ENCODE measurements at places on chromosomes 1 and 21.

- no peak for DNase-seq
These were observed 96.7 kb downstream of the DYRK1A start for GRCh38 chr21:37463083-37463801.

GRCh38 chr1:35570589-35571137 is 2.5 kb upstream of the TFAP2E start:
- no peak for DNase-seq

- no peak for DNase-seq
These were observed 34.0 kb downstream of the TMEM53 start for GRCh38 chr1:44640200-44640853.

GRCh38 chr1:9603766-9604753 is 15.3 kb downstream of the TMEM201 start:
- DNase-seq = no peak

GRCh38 chr1:207032528-207033017 is at the start of gene C1orf116:
Gene C1orf116, minus strand, starts transcription at chr1:207032756. Its CDS starts 5,158 bp downstream, at chr1:207027598.
- DNase-seq = no peak

GRCh38 chr1:151799179-151800022 is 5.8 kb downstream of the LINGO4 start:
- DNase-seq = no peak

GRCh38 chr1:185487936-185488335 is 170.9 kb upstream of the IVNS1ABP start:
- no peak for DNase-seq

- no peak for DNase-seq
These were observed 47.5 kb downstream of the AGPAT3 start for GRCh38 chr21:43912500-43912899.

GRCh38 chr1:186188004-186188539 is 187.0 kb downstream of the TPR start:
- DNase-seq = no peak

DNA sequence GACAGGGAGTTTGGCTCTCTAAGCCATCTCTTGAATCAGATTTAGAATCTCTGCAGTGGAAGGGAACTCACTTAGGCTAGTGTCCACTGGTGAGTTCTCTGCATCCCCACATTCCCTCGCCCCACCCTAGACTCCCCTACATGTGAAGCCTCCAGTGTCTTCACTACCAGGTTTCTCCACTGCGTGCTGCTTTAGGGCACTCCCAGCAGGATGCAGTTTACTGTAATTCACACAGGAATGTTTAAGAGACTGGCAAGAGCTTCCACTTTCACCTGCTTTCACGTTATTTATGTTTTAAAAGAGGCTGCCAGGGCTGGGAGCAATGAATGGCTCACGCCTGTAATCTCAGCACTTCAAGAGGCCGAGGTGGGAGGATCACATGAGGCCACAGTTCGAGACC is 60.2 kb downstream of the KAZN start:
- DNase-seq = no peak

DNA sequence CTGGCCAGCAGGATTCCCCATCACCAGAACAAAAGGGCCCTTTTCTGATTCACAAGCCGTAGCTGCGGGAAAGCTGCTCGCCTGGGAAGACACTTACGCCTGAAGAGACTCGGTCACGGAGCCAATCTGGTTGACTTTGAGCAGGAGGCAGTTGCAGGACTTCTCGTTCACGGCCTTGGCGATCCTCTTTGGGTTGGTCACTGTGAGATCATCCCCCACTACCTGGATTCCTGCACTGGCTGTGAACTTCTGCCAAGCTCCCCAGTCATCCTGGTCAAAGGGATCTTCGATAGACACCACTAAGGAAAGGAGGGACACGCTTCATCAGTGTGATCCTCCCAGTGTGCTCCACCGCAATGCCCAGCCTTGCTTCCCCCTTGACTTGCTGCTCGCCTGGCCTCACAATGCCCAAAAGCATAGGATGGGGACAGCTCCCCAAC is 14.7 kb downstream of the ENO1 start:
- DNase-seq = no peak

DNA sequence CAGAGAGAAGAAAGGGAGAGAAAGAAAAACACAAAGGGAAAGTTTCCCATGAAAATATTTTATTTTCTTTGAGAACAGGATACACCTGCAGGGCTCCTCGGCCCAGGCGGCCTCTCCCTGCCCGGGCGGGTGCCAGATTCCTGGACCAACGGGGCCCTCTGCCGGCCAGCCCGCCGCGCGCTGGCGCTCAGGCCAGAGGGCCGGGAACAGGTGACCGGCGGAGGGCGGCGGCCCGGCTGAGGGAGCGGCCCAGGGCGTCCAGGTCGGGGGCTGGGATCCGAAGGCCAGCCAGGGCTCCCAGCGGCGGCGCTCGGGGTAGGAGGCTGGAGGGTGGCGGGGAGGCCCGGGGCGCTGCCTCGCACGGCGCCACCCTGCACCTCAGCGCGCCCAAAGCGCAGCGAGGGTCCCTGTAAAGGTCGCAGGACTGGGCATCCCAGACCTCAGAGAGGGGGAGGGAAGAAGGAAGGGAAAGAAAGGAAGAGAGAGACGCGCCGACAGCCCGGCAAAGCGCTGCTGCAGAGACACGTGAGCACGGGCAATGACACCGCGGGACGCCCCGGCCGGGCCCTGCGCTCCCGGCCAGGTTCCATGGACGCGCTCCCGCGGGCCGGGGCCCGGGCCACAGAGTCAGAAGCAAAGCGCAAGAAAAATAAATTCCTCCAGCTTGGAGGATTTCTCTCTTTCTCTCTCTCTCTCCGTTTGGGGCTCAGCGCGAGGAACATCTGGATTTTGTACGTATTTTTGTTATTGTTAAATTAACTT is 927 bp downstream of the WNT9A start:
- no peak for DNase-seq

DNA sequence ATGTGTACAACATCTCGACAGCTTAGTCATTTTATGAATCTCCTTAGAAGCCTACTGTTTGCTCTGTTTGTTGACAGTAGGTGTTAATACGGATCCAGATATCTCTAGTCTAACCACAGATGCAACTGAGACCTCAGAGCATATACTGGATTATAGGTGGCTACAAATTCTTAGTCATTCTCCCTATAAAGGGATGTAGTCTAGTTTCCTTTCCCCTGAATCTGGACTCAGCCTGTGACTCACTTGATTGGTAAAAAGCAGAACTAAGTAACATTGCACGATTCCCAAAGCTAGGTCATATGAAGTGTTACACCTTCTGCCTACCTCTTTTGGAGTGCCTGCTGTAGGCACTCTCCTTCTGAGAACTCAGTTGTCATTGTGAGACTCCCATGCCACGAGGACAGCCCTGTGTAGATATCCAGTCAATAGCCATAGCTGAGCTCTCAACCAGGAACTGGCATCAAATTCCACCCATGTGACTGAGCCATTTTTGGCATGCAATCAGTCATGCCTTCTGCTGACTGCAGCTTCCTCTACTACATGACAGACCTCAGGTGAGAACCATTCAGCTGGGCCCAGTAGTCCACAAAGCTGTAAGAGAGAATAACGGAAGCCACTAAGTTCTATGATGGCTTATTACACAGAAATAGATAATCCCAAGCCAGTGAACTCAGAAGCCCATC is 135.9 kb upstream of the CHRM3 start:
- DNase-seq = no peak

DNA sequence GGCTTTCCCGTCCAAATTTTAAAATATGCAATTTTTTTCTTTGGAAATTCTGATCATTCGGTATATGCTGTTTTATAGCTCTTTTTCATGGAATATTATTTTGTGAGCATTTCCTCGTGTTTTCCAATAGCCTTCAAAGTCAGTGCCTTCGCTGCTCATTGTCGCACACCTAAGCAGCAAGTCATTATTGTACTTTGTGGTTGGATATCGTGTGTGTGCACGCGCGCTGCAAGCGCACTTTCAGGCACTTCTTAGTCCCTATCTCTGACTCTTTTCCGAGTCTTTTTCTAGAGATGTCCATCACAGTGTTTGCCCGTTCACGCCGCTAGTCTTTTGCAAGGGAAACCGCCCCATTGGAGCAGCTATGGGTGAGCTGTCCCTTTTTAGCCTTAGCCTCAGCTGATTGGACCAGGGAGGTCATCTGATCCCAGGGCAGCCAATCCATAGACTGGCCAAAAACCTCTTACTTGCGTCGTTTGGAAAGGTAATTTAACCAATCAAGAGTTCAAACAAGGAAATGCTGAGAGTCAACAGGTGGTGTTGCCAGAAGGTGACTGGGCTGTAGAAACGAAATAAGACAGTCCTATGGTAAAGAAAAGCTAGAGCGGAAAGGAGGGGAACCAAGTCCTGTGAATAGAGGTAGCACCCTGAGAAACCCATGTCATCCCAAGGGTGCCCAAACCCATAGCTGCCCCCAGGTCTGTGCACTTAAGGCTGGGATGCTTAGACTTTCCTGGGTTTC is 710 bp upstream of the HYI start:
- peak; percentile 19 for DNase-seq

DNA sequence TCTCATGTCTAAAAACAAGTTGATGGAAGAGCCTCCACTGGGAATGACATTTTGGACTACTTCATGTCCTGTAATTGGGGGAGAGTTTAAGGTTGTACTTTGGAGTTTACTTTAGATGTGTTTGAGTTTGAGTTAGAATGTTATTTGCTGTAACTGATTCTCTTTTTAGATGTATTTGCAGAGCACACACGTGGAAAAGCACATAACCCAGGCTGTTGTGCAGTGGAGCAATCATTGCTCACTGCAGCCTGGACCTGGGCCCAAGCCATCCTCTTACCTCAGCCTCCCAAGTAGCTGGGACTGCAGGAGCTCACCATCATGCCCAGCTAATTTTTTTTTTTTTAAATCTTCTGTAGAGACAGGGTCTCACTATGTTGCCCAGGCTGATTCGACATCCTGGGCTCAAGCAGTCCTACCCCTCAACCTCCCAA is 36.7 kb upstream of the SH3D21 start:
- DNase-seq = no peak

DNA sequence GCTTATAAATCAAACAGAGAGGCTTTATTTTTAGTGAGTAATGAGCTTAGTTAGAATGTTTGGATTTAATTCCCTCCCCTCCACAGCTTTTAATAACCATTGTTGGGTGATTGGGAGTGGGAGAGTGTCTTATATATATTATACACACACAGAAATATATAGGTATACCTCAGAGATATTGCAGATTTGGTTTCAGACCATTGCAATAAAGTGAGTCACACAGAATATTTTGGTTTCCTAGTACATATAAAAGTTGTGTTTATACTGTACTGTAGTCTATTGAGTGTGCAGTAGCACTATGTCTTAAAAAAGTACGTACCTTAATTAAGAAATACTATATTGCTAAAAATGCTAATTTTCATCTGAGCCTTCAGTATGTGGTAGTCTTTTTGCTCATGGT is 44.4 kb downstream of the RPS6KC1 start:
- DNase-seq = no peak

DNA sequence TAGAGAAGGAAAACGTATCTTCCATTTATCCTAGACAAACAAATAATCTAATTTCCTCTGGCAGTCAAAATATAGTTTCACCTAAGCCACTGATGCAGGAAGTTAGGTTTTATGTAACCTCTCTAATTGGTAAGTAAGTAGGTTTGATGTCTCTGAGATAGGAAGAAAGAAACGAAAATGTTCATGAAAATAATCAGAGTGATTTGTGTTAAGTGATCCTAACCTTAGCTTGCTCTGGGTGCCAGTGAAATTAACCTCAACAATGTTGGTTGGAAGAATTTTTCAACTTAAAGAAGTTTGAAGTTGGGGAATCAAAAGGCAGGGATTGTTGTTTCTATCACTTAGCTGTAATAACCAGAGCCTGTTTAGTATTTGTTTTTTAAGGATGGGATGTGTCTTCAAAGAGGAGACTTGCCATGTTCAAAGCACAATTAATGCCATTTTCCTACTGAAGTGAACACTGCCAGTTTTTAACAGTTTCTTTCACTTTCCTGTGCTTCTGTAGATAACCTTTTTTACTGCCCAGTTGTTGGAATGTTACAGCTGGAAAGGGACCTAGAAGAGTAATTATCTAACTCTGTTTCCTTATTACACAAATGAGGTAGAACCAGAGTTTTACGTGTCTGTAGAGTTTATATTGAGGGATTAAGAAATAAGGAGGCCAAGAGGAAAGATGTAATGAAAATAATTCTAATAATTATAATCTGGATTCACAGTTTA is 18.4 kb downstream of the HIPK1 start:
- DNase-seq = no peak

GRCh38 chr1:20632386-20632785 is 872 bp upstream of the PINK1 start:
- DNase-seq = no peak

DNA sequence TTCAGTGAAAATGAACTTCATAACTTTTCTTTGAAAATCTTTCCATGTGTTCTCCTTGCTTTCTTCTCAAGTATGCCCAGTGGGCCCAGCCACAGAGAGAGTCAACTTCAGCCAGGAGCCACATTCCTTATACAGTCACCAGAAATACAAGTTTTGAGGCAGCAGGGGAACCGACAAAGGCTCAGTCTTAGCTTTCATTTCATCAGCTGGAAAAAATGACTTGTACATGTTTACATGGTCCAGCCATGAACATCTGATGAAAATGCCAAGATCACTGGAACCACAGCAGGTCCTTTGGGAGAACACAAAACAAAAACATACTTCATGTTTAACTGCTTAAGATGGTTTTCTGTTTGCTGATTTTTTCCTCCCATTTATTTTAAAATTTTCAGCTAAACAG is 72.5 kb downstream of the SYDE2 start:
- no peak for DNase-seq

- no peak for DNase-seq
These were observed 354.3 kb downstream of the TGFB2 start for GRCh38 chr1:218699421-218699820.

DNA sequence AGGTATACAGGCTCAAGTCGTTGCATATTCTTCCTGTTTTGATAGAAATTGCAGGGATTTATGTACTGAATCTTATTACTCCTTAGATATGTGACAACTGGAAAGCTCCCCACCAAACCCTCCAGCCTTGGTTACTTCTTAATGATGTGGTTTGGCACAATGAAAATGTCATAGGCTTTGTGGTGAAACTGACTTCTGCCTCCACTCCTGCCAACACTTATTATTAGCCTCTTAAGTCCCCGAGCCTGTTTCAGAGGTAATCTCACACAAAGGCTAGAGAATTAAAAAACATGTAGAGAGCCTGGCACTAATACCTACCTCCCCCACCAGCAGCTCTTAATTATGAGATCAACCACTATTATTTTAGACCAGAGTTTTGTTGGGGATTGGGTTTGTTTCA is 4.2 kb downstream of the COX20 start:
- DNase-seq = no peak

DNA sequence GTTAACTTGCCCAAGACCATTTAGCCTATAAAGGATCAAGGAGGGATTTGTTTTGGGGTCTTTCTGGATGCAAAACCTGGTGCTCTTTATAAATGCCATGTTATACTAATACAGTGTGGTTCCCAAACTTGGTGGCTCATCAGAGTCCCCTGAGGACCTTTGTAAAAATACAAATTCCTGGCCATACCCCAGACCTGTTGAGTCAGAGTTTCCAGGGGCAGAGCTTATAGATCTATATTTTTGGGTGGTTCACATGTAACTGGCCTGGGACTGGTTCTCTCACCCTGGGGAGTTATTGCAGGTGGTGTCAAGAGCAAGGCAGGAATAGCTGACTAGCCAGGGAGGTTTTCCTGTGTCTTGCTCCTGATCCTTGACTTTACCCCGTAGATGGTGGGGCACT is 136.9 kb upstream of the HNRNPU start:
- DNase-seq = no peak

GRCh38 chr21:41777951-41778815 is 11.3 kb upstream of the RIPK4 start:
- no peak for DNase-seq

- no peak for DNase-seq
These were observed 61.4 kb downstream of the ACTL8 start for GRCh38 chr1:17816511-17816910.
